NCI-H2081 (cell line): ENCODE measurements at places on chromosomes 6 and 20.

DNA sequence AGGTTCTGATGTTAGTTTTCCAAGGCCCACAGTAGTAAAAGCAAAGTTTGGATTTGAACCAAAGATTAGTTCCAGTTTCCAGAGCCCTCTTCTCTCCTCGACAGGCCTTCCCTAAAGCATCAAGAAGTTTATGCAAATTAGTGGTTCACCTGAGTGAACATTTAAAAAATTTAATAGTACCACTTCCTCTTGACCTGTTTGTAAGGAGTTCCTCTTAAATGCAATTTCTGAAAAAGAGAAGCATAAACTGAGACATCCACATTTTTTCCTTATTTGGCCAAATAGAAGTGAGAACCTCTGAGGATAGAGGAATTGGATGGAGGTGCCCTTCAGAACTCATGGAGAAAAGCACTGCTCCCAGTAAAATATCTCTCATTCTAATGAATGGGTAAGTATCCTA, 1.2 kb upstream of the DSE start:
- DNase-seq, result no peak

DNA sequence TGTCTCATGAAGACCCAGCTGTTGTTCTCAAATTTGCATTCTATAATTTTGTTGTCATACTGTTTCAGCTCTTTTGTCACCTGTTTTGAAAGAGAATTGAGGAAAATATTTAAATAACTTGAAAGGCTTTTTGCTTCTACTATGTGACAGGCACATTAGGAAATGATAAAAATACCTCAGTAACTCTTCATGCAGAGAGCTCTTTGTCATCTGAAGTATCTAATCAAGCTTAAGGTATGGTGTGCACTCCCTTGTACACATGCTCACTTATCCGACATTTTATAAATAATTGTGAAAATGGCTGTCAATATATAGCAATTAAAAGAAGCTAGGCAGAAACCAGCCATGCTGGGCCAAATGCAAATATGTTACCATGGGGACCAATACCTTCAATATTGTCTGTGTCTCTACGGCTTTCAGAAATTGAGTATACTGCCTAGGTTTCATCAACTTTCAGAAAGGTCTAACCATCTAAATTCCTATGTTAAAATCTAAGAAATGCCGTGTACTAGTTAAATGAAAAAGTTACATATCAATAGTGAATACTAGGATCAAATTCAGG, 349.0 kb downstream of the RNGTT start:
- no peak for DNase-seq

- DNase-seq, result peak; percentile 1
Observed at GRCh38 chr6:130070792-130071191, 52.4 kb downstream of the L3MBTL3 start.

DNA sequence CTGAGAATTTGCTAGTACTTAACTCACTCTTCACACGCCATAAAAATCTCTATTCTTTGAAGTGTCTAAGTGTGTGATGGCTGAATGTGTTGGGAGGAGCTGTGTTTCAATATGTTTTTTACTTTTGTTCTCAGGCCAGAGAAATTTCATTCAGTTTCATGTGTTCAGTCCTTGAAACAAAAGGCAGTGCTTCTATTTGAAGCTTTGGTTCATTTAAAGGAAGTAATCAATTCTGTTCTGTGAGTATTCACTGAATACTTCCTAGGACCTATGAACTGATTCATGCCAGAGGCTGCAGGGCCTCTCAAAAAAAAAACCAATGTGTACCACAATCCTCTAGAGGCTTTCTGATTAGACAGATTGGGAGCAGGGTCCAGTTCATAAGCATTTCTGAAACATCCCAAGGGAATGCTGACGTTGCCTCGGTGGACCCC, 12.4 kb upstream of the F13A1 start:
- DNase-seq, result no peak

- DNase-seq, result peak; percentile 67
Observed at GRCh38 chr6:27188885-27189418, 58.5 kb upstream of the PRSS16 start.
